Right lobe of liver (tissue), 6 donors: ENCODE measurements at places on chromosomes 7 and 10. TPM values are rescaled to one million over a fixed set of nuclear protein-coding genes. Genes with fewer than 3 reads are reported as not detected.

The DYNC1I1 gene
- 1.1 TPM for total RNA-seq

DNA sequence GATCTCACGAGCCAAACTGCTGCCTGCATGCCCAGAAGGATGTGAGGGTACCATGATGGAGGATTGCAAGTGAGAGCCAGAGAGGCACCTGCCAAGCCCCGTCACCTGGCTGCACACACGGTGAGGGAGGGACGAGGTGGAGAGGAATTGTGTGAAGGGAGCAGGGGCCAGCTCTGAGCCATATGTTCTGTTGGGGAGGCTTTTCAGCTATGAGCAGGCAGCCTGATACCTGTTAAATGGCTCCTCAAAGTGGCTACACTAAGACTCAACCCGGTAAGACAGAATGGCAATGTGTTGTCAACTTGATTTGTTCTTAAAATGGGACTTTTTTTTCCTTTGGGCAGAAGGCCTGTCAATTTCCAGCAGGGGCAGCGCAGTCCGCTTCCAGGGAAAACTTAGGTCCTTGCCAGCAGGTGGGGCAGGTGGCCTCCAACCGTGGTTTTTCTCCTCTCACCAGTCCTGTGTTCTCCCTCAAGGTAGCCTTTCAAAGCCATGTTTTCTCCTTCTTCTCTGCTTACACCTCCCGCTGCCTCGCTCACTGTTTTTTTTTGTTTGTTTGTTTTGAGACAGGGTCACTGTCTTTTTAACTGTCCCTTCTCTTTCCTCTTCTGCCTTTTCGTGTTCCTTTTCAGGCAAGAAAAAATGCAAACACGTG is 57.7 kb upstream of the ZNRF2 start:
- H3K27ac ChIP-seq: no peak overlapping the region
- H3K4me3 ChIP-seq: no peak overlapping the region
- H3K27me3 ChIP-seq: no peaks in the 10 kb centered on the region
- peaks cover 13% of the 10 kb centered on the region for H3K4me1 ChIP-seq
- DNase-seq: peak; percentile 75

- H3K36me3 ChIP-seq: no peaks in the 10 kb centered on the region
- H3K27me3 ChIP-seq: no peaks in the 10 kb centered on the region
- no peak overlapping the region for H3K27ac ChIP-seq
- DNase-seq: no peak
- no peaks in the 10 kb centered on the region for H3K4me1 ChIP-seq
- no peak overlapping the region for H3K4me3 ChIP-seq
Measured at GRCh38 chr7:3922175-3922635, 621.2 kb downstream of the SDK1 start.

The PDE6C gene
- total RNA-seq: not detected

DNA sequence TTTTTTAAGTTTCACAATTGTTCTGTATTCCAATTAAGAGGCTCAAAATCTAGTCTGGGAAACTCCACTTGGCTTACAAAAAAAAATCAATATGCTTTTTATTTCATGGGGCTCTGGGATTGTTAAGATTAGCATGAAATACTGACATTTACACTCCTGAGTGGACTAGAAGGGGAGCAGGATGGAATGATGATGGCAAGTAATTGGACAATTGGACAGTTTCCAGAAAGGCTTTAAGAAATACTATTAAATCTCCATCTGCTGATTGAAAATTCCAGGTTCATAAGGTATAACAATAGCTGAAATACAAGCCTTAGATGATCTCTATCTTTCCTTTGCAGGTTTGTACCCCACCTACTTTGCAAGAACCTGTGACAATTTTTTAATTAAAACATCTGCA is 184.4 kb downstream of the LRRTM3 start:
- H3K27ac ChIP-seq: no peak overlapping the region
- no peaks in the 10 kb centered on the region for H3K4me1 ChIP-seq
- H3K4me3 ChIP-seq: no peak overlapping the region
- H3K36me3 ChIP-seq: no peaks in the 10 kb centered on the region
- H3K27me3 ChIP-seq: no peaks in the 10 kb centered on the region

DNA sequence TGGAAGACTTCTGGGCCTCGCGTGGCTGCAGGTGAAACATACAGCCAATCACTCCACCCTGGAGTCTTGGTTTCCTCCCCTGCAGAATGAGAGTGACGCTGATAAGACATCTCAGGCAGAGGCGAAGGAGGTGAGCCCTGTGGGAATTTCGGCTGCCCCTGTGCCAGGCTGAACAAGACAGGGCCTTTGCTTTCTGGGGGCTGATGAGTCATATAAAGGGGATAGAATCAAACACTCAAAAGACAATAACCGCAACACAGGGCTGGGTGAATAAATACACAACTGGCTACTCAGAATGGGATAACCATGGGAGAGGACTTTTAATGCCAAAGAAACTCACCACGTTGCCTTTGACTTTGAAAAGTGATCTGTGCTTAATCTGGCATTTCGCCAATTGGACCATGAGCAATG is 143.8 kb downstream of the KCNMA1 start:
- no peaks in the 10 kb centered on the region for H3K36me3 ChIP-seq
- DNase-seq: no peak
- no peak overlapping the region for H3K27ac ChIP-seq
- H3K4me3 ChIP-seq: no peak overlapping the region
- H3K27me3 ChIP-seq: no peaks in the 10 kb centered on the region

The UCMA gene
- not detected for total RNA-seq

- H3K4me3 ChIP-seq: no peak overlapping the region
- H3K4me1 ChIP-seq: peaks cover 5% of the 10 kb centered on the region
- no peak for DNase-seq
- no peaks in the 10 kb centered on the region for H3K27me3 ChIP-seq
Measured at GRCh38 chr7:155538293-155538692, 8.1 kb downstream of the CNPY1 start.

GRCh38 chr7:156703209-156703608 is 62.6 kb downstream of the RNF32 start:
- H3K27ac ChIP-seq: no peak overlapping the region
- no peaks in the 10 kb centered on the region for H3K36me3 ChIP-seq

GRCh38 chr7:78197447-78197846 is 398.9 kb downstream of the PHTF2 start:
- H3K4me1 ChIP-seq: no peaks in the 10 kb centered on the region
- DNase-seq: no peak
- no peak overlapping the region for H3K4me3 ChIP-seq
- H3K27me3 ChIP-seq: no peaks in the 10 kb centered on the region

- H3K4me1 ChIP-seq: no peaks in the 10 kb centered on the region
- DNase-seq: no peak
- no peak overlapping the region for H3K27ac ChIP-seq
- H3K27me3 ChIP-seq: no peaks in the 10 kb centered on the region
- H3K36me3 ChIP-seq: no peaks in the 10 kb centered on the region
Measured at GRCh38 chr7:16755397-16755796, 1.8 kb downstream of the TSPAN13 start.

DNA sequence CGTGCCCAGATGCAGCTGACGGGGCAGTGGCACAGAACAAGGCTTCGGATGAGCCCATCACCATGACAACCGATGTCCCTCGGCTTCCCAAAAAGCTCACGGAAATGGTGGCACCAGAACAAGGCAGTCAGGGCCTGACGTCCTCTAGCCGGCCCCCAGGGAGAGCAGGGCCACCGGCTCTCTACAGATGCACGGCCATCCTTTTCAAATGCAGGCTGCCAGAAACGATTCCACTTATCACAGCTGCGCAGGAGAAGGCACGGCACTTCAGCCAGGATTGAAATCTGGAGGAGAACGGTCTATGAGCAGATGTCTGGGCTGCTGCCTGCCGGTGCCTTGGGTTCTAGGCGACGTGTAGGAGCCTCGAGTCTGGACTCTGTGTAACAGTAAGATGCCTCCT is 223.8 kb downstream of the ZMYND11 start:
- H3K4me1 ChIP-seq: no peaks in the 10 kb centered on the region
- no peak overlapping the region for H3K27ac ChIP-seq
- DNase-seq: no peak

DNA sequence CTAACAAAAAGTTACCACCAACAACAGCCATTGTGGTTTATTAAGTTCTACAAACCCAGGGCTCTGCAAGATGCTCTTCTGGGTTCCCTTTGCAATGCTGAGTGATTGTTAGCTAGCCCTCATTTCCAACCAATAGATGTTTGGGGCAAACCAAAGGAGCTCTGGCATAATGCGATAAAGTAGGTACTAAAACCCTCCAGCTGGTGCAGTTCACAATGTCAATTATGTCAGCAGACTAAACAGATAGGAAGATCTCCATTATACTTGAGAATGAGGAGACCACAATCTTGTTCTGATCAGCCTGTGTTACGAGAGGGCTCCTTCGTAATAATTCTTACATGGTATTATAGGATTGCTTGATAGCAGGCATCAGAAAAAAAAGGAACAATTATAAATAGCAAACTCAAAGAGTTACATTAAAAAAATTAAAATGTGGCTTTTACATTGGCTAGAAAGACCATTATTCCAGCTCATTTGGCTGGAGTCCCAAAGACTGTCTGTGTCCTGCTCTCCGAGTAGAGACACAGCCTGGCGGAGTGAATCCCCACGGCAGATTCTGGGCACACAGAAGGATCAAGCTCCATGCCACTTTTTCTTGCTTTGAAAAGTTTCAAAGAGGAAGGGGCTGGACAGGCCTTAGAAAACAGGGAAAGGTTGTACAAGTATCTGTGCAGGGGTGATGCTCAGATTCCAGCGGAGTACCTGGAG is 93.8 kb downstream of the ZRANB1 start:
- no peaks in the 10 kb centered on the region for H3K27me3 ChIP-seq
- H3K4me1 ChIP-seq: no peaks in the 10 kb centered on the region
- no peak overlapping the region for H3K4me3 ChIP-seq
- H3K36me3 ChIP-seq: no peaks in the 10 kb centered on the region
- H3K27ac ChIP-seq: no peak overlapping the region

The NUDT13 gene
- total RNA-seq: 1.8 TPM

DNA sequence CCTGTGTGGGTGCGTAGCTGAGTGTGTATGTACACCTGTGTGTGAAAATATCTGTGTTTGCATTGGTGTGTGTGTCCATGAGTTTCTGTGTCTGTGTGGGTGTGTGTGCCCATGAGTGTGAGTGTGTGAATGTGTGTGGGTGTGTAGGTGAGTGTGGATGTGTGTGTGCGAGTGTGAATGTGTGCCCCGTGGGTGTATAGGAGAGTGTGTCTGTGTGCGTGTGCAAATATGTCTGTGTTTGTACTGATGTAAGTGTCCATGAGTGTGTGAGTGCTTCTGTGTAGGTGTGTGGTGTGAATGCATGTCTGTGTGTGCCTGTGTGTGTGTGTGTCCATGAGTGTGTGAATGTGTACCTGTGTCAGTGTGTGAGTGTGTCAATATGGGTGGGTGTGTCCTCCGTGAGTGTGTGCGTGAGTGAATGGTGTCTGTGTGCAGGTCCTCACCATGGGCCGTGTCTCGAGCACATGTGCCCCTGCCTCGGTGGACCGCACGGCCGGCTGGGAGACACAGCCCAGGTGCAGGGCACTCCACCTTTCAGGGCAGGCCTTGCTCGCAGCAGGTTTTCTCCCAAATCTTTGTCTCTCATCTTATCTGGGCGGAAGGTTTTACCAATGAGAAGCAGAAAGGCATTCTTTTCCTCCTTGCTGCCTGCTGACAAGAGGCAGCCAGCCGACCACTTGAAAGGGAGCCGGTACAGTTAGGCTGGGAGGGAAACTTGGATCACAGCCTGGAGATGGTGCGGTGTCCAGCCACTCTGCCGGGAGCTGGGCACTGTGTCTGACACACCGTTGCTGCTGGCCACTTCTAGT is 107.1 kb upstream of the FAM20C start:
- no peaks in the 10 kb centered on the region for H3K27me3 ChIP-seq
- DNase-seq: no peak
- H3K27ac ChIP-seq: no peak overlapping the region
- no peaks in the 10 kb centered on the region for H3K36me3 ChIP-seq

DNA sequence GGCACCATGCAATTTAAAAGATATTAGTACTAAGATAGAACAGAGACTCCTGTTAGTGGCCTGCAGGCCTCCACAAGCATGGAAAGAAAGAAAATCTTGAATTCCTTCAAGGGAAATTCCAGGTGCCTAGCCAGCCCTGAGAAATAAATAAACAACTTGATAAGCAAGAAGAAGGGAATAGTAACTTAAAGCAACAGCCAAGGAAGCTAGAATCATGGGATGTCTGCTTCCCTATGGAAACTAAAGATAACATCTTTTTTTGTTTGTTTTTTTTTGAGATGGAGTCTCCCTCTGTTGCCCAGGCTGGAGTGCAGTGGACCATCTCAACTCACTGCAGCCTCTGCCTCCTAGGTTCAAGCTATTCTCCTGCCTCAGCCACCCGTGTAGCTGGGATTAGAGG is 128.6 kb downstream of the SKIDA1 start:
- H3K4me1 ChIP-seq: no peaks in the 10 kb centered on the region
- no peak overlapping the region for H3K4me3 ChIP-seq
- no peaks in the 10 kb centered on the region for H3K36me3 ChIP-seq
- H3K27ac ChIP-seq: no peak overlapping the region
- DNase-seq: no peak
- no peaks in the 10 kb centered on the region for H3K27me3 ChIP-seq

DNA sequence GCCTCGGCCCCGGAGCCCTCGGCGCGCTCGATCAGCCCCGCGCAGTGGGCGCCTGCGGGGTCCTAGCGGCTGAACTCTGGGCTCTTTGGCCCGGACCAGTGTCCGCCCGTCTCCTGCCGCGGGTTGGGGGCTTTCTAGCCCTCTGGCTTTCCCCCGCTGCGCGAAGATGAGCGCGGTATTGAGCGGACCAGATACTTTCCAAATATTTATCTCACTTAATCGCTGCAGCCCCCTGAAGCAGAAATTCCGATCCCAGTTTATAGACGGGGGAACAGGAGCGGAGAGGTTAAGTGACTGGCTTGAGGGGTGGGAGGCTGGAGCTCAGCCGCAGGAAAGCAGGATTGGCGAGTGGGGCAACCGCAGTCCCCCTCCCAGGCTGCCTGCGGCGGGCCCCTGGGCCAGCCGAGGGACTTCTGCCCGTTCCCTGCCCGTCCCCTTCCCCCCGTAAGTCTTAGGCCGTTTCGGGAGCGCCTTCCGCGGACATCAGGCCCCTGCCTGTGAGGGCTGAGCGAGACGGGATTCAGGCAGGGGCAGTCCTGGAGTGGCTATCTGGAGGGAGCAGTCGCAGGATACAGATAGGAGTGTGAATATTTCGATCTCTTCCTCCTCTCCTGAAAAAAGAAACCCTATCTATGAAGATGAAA is 565 bp downstream of the STRIP2 start:
- H3K27ac ChIP-seq: no peak overlapping the region
- no peaks in the 10 kb centered on the region for H3K27me3 ChIP-seq
- peak overlapping the region; percentile 82 for H3K4me3 ChIP-seq

DNA sequence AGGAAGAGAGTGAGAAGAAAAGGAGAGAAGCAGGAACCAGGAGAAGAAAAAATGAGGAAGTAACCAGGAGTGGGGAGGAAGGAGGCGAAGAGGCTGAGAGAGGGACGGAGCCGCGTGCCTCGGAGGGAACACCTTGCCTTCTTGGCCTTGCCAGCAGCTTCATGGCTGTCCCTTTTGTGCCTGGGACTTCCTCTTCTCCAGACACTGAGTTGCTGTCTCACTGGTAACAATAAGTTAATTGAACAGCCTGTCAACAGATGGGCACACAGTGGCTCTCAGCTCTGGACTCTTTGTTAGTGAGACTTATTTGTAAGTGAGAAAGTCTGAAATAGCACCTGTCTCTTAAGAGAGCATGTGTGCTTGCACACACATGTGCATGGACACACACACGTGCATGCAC is 83.2 kb downstream of the GATA3 start:
- no peaks in the 10 kb centered on the region for H3K27me3 ChIP-seq
- H3K4me3 ChIP-seq: no peak overlapping the region
- no peak for DNase-seq
- H3K4me1 ChIP-seq: no peaks in the 10 kb centered on the region
- H3K36me3 ChIP-seq: no peaks in the 10 kb centered on the region
